ENCODE measurements at places on chromosomes 3 and 15.

DNA sequence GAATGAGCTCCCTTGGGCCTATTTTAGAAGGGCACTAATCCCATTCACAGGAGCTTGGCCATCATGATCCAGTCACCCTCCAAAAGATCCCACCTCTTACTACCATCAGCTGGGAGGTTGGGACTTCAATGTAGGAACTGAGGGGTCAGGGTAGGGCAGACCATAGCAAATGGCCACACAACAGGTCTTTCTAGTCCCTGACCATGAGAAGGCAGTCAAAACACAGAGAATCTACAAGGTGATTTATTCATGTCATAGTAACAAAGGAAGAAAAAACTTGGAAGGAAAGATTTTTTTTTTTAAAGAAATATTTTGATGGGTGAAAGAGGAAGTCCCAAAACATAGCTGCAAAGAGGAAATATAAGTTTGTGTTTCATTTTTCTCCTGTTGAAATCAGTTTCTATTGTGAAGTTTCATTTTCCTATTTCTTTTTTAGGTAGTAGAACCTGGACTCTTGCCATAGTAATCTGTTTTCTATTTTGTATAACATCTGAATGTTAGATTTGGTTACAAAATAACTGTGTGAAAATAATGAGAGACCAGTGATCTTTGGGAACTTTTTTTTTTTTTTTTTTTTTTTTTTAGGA, 23.5 kb upstream of the TNFSF10 start:
- DNase-seq = no peak

DNA sequence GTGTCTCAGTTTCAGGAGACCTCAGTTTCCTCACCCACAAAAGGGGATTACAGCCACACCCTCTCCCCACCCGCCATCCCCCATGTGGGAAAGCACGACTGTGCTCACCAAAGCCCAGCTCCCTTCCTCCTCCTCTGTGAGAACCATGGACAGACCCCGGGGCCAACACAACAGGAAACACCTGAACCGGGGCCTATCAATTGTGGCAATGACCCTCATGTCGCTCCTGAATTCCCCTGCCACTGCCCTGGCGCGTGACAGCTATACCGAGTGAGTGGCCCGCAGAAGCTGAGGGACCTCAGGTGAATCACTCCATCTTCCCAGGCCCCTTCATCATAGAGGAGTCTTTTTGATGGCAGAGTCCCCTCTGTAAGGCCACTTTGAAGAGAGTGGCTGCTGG, 28.6 kb downstream of the PLEKHO2 start:
- DNase-seq = no peak

DNA sequence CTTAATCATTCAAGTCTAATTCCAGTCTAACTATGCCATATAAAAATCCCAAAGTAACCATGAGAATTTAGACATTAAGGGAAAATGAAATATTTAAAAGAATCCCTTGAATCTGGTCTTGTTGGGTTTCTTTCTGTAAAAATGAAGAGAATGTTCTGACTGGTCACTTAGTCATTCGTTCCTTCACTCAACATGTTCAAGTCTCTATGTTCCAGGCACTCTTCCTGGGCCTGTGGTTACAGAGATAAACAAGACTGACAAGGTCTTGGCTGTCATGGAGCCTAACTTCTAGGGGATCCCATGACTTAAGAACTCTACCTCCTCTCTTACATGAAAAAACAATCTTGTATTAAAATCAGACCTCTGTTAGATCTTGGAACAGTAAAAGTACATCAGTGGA, 638.6 kb upstream of the TBL1XR1 start:
- no peak for DNase-seq

DNA sequence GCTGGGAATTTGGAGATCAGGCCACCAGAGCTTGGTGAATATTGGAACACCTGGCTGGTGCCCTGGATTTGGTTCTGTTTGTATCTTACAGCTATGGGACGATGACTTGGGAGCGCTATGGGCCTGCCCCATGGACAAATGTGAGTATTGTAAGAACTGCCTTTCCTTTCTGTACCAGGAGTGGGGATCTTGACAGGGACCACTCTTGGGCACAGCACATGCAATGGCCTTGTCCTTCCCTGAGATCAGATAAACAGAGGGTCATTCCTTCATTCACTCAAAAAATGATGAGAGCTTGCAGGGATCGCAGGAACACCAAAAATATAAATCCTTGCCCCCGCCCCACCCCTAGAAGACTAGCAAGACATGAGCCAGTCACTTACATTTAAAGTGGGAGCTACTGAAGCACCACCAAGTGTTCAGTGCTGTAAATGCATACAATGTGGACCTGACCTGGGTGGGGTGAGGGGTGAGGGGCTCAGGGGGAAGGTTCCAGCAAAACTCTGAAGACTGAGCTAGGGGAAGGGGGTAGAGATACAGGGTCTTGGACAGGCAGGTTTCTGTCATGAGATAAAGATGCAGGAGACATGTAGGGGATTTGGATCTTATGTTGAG, 2.7 kb upstream of the CRELD1 start:
- no peak for DNase-seq

GRCh38 chr15:94174399-94174802, 57.0 kb upstream of the MCTP2 start:
- no peak for DNase-seq

GRCh38 chr3:184602372-184603150, 41.0 kb downstream of the EPHB3 start:
- DNase-seq = no peak

DNA sequence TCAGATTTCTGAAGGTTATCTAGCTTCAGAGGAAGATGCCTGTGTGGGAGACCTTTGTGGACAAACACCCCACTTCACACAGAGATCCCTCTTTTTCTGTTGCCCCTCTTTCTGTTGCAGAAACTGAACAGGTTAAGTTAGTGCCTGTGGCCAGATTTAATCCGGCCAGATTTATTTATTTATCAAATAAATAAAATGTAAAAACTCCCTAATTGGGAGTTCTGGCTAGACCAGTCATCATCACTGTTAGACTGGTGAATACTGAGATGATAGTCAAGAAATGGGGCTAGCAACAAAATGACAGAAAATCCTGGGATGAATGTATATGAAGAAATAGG, 1.2 kb upstream of the TBC1D5 start:
- DNase-seq = no peak

GRCh38 chr15:91946075-91946474, 92.6 kb downstream of the SLCO3A1 start:
- no peak for DNase-seq

GRCh38 chr3:16460273-16460672, 53.2 kb downstream of the RFTN1 start:
- no peak for DNase-seq

- DNase-seq = no peak
These were observed 185.1 kb upstream of the TGFBR2 start for GRCh38 chr3:30421266-30421665.

DNA sequence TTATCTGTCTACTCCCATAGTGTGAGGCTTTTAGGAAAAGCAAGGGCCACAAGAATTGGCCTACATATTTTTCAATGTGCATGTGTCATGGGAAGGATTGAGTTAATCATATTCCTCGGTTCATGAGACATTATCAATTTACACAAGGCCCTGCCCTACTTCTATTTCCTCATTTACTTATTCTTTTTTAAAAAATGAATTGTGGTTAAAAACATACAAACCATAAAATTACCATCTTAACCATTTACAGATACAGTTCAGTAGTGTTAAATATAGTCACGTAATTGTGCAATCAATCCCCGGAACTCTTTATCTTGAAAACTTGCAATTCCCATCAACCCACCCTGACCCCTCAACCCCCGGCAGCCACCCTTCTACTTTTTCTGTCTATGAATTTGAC, 284.0 kb upstream of the GADL1 start:
- DNase-seq = no peak

DNA sequence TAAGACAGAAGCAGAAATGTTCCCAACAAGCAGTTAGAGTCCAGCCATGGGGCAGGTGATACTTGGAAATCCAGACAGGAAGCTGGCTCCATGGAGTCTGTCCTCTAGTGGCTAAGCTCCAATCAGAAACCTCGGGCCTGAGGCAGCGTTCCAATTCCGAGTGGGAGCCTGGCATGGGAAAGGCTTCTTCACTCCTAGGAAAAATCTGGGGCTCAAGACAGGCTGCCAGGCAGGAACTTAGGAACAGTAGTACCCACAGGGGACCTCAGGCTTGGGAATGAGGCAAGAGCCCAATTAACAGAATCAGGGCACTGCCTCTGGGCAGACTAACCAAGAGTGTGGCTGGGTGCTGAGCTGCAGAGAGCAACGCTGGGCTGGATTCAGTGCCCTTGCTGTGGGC, 6.2 kb upstream of the ATP13A4 start:
- no peak for DNase-seq

DNA sequence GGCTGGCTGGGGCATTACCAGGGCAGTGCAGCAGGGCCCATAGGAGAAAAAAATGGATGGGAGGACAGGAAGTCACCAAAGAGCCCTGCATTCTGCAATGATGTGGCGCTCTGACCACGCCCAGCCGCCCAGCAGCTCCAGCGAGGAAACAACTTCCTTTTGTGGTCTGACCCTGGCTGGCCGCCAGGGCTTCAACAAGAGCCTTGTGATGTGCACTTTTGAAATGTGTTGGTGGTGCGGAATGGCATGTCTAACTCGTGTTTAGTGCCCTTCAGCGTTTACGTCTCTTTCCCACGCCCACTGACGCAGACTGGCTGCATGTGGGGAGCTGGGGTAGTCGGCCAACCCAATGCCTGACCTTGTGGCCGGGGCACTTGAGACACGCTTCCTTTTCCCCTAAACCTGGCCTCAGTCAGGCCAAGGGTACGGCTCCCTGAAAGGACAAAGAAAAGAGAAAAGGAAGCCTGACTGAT, 81.9 kb upstream of the CTNNB1 start:
- DNase-seq = peak; percentile 62

- no peak for DNase-seq
These were observed 11.5 kb upstream of the LMCD1 start for GRCh38 chr3:8490079-8490552.

DNA sequence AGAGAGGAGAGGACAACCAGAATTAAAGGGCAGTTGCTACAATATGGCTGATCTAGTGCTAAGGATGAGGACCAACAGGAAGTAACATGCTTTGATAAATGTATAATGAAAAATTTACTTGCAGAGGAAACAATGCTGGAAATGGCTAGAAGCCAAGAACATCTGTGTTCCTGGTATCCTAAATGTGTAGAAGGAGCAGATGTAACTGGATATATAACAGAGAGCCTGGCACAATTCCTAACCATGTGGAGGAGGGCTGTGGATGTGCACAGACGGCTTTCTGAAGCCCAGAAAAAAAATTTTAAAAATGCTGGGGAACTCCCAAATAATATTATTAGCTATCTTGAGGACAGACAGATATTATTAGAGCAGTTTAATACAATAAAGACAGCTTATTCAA, 159.4 kb upstream of the GBE1 start:
- DNase-seq = no peak

- DNase-seq = no peak
These were observed 310.7 kb downstream of the RBMS3 start for GRCh38 chr3:29591579-29591978.

DNA sequence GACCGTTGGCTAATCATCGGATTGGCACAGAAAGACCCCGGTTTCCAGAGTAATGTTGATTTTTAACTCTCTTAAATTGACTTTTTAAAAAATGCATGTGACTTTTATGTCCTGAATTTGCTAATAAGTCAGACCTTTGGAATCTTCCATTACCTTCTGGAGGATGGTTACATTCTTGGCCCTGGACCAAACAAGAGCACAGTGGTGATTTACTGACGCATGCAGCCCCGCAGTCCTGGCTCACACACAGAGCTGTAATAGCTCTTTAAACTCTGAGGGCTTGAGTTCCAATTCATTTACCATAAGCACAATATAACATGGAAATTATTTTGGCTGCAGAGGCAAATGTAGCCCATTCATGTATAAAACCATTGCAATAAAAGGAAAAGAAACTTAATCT, 25.1 kb downstream of the SOX14 start:
- no peak for DNase-seq

- DNase-seq = peak; percentile 28
These were observed 1.6 kb upstream of the TTLL3 start for GRCh38 chr3:9808345-9809037.

- DNase-seq = no peak
These were observed 29.6 kb upstream of the ADAMTS7 start for GRCh38 chr15:78840661-78841375.

GRCh38 chr3:117084739-117085270, 375.2 kb downstream of the TUSC7 start:
- no peak for DNase-seq

- DNase-seq = no peak
These were observed 13.1 kb upstream of the SCN5A start for GRCh38 chr3:38662544-38662943.

DNA sequence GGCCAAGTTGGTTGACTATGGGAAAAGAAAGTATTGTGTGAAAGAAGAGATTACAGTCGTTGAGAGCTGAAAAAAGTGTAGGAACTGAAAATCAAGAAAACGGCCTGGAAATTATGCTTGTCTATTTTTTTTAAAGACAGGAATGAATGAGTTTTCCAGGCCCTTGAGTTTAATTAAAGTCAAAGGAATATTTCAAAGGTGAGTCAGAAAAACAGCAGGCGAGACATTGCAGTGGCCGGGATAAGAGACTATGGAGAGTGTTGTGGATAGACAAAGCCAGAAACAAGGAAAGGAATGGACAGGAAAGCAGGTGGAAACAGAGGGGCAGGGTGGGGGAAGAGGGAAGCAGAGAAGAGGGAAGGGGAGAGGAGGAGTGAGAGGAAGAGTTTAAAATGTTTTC, 275.1 kb upstream of the LRTM1 start:
- DNase-seq = no peak

DNA sequence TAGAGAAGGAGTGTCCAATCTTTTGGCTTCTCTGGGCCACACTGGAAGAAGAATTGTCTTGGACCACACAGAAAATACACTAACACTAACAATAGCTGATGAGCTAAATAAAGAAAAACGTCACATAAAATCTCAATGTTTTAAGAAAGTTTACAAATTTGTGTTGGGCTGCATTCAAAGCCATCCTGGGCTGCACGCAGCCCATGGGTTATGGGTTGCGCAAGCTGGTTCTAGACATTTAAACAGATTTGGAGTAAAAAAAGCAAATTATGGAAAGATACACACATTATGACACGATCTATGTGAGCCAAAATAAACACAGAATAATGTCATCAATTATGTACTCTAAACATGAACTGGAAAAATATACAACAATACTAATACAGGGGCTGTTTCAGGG, 703.3 kb upstream of the LMCD1 start:
- no peak for DNase-seq

DNA sequence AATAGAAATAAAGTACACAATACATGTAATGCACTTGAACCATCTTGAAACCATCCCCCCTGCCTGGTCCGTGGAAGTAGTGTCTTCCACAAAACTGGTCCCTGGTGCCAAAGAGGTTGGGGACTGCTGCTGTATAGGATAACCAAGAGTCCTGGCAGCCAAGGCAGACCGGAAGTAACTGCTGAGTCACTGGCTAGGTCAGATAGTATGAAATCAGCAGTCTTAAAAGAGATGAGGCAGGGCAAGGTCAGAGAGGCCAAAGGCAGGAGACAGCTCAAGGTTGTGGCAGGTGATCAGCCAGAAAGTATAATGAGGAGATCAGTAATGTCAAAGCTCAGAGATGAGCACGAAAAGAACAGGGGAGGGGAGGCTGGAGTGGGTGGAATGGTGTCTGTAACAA, 60.2 kb downstream of the MAP3K13 start:
- no peak for DNase-seq
